ENCODE measurements at places on chromosomes 7 and 10.

- no peak for DNase-seq
Observed at GRCh38 chr7:151682831-151683614, 163.3 kb upstream of the RHEB start.

GRCh38 chr10:92381543-92381954 lies 90.6 kb downstream of the MARCHF5 start:
- no peak for DNase-seq

GRCh38 chr10:8910314-8910713 lies 855.8 kb downstream of the GATA3 start:
- DNase-seq = no peak

DNA sequence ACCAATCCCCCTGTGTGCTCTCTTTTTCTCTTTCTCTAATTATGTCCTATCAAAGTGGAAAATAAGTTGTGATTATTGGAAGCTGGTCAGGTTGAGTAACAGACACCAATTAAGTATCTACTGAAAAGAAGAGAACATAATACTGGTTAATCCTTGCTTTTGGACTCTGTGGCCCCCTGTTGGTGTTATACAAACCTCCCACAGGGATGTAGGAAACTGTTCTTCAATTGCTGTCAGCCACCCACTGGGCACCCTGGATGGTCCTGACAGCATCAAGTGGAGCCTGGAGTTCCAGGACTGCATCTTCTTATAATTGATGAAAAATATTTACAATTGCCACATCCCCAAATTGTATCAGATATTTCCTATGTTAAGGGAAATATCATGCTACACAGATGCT lies 939.7 kb downstream of the KCNMA1 start:
- DNase-seq = no peak

- no peak for DNase-seq
Observed at GRCh38 chr7:113004726-113005454, 81.7 kb downstream of the GPR85 start.

DNA sequence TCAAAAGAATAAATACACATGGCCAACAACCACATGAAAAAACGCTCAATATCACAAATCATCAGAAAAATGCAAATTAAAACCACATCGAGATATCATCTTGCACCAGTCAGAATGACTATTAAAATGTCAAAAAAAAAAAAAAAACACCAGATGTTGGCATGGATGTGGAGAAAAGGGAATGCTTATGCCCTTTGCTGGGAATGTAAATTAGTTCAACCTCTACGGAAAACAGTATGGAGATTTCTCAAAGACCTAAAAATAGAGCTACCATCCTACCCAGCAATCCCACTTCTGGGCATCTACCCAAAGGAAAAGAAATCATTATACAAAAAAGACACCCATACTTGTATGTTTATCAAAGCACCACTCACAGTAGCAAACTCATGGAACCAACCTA lies 45.0 kb upstream of the DIP2C start:
- DNase-seq = no peak

DNA sequence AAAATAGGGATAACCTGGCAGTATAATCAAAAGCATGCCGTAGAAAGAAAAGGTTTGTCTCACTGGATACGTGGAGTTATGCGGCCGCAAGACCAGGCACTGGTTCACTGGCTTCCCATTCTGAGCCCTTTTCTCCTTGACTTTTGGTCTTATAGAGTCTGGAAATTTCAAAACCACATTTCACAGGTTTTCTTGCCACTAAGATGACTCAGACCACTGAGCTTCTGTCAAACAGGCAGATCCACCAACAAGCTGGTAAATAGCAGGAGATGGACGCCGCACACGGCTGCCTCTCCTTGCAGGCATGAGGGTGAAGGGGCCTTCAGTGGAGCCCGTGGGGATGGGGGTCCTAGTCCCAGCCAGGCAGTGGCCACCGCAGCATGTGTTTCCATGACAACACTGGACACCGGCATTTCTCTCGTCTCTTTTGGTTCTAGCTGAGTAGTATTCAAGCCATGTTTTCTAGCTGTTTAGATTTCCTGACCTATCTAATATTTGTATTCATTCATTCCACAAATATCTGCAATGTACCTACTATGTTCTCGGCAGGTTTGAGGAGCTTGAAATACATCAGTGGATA lies 55.5 kb downstream of the KLF6 start:
- no peak for DNase-seq

DNA sequence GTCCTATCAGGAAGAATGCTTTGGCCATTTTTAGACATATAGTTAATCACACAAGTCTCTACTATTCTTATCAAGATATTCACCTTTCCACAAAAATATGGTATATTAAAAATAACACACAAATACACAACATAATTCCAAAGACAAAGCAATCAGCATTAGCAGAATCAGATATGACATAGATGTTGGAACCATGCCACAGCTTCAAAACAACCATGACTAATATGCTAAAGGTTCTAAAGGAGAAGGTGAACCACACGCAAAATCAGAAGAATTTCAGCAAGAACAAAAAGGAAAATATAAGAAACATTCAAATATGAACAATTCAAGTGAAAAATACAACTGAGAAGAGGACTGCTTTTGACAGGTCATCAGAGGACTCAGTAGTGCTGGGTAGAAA lies 670.2 kb upstream of the SORCS1 start:
- no peak for DNase-seq

DNA sequence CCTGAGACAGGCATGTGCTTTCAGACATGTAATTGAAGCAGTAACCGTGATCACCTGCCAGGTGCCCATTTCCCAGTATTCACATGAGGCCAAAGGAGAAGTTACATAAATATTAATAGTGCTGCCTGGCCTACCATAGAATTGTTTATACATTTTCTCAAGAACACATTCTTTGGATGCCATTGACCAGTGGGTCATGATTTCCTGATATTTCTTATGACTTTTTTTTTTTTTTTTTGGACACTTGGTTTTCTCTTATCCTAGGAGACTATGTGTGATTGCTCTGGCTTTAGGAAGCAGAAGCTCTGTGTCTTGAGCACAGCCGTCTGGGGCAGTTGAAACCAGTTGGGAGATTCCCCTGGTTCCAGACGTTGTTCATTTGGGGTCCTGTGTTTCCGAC lies 143.9 kb upstream of the NPS start:
- DNase-seq = no peak

GRCh38 chr7:2433713-2434550 lies 30.5 kb downstream of the CHST12 start:
- DNase-seq = no peak

GRCh38 chr7:158847451-158847866 lies 8.9 kb upstream of the DYNC2I1 start:
- no peak for DNase-seq

DNA sequence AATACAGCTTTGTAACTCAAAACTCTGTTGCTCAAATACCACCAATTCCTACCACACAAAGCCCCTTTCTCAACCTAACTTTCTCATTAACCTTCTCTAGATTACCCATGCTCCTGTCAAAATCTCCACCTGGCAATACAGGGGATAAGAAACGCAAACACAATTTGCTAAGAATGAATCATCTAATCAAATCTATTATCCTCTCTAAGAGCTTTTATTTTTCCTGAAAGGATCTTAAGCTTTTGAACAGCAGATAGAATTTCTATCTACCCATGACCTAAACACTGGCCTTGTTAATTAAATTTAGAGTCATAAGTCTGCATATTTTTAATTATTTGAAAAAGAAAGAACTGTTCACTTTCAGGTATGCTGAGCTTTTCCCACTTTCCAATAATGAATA lies 98.3 kb downstream of the HBP1 start:
- DNase-seq = no peak

- DNase-seq = no peak
Observed at GRCh38 chr7:142883571-142884285, 1.8 kb downstream of the TRPV6 start.

GRCh38 chr7:132941428-132941827 lies 140.5 kb downstream of the CHCHD3 start:
- DNase-seq = no peak

DNA sequence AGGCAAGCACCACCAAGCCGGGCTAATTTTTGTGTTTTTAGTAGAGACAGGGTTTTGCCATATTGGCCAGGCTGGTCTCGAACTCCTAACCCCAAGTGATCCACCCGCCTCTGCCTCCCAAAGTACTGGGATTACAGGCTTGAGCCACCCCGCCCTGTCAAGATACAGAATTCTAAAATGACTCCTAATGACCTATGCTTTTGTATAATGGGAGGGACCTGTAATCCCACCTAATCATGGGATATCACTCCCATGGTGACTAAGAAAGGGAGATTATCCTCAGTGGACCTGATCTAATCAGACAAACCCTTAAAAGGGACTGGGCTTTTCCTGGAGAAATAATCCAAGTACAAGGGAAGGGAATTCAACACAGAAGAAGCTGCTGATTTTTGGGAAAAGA lies 28.8 kb downstream of the SAMD8 start:
- no peak for DNase-seq

DNA sequence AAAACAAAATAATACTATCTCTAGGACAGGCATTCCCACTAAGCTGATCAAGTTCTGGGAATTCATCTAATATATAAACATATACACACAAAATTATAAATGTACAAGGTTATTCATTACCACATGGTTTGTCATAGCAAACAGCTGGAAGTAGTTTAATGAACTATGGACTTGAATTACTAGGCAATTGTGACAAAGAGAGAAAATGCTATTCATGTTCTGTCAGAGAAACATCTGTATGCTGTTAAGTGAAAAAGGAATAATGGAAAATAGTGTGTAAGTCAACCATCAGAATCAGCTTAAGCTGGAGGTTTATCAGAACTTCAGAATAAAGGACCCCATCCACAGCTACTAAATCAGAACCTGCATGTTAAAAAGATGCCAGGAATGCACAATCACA lies 2.8 kb downstream of the ZNF248 start:
- DNase-seq = no peak

- peak; percentile 8 for DNase-seq
Observed at GRCh38 chr10:4514445-4515108, 311.4 kb upstream of the AKR1E2 start.

- DNase-seq = no peak
Observed at GRCh38 chr7:119408596-119408995, 864.4 kb upstream of the KCND2 start.

DNA sequence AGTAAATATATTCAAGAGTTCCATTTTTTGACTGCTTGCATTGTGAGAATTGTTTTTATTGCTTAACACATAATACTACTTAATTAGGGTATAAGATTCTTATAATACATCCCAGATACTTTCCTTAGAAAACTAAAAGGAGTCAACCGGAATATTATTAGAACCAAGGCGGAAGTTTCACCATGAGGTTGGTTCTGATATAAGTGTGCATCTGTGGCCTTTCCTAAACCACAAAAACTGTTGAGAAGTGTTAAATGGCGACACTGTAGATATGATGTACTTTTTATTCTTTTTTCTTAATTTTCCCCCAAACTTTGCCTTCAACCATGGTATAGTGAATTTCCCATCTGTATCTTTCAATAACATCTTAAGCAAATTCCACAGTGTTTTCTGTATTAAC lies 32.3 kb upstream of the INHBA start:
- no peak for DNase-seq

- DNase-seq = no peak
Observed at GRCh38 chr10:132375795-132376297, 21.2 kb upstream of the PWWP2B start.

DNA sequence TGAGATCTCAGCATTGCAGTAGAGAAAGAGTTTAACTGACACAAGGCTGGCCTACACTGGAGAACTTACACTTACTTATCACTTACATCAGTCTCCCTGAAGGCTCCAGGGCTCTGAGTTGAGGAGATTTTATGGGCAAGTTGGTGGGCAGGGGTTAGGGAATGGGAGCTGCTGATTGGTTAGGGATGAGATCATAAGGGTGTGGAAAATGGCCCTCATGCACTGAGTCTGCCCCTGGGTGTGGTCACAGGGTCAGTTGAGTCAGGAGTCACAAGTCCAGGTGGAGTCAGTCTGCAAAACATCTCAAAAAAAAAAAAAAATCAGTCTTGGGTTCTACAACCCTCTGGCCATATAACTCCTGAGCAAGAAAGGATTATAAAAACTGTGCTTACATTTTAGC lies 60.5 kb downstream of the PPP1R17 start:
- DNase-seq = no peak

DNA sequence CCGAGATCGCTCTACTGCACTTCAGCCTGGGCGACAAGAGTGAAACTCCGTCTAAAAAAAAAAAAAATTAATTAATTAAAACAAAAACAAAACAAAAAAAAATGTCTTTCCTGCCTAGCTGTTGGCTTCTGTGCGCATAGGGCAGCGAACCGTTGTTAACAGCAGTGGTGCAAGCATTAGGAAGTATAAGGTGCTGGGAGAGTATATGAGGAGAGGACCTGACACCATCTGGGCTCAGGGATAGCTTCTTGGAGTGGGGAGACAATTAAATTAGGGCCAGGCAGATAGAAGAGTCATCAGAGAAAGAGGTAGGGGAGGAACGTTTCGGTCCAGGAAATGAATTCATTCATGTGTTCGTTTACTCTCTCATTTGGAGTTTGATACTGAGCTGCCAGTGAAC lies 46.2 kb upstream of the EZH2 start:
- no peak for DNase-seq

- no peak for DNase-seq
Observed at GRCh38 chr10:94858005-94858404, 80.5 kb upstream of the CYP2C9 start.

GRCh38 chr10:109737009-109737408 lies 186.3 kb downstream of the XPNPEP1 start:
- no peak for DNase-seq

GRCh38 chr7:143013893-143014292 lies 13.0 kb downstream of the OR9A2 start:
- DNase-seq = no peak

GRCh38 chr10:93245147-93245546 lies 171.5 kb downstream of the CYP26A1 start:
- DNase-seq = no peak

- no peak for DNase-seq
Observed at GRCh38 chr7:23350466-23350865, 51.3 kb downstream of the MALSU1 start.

DNA sequence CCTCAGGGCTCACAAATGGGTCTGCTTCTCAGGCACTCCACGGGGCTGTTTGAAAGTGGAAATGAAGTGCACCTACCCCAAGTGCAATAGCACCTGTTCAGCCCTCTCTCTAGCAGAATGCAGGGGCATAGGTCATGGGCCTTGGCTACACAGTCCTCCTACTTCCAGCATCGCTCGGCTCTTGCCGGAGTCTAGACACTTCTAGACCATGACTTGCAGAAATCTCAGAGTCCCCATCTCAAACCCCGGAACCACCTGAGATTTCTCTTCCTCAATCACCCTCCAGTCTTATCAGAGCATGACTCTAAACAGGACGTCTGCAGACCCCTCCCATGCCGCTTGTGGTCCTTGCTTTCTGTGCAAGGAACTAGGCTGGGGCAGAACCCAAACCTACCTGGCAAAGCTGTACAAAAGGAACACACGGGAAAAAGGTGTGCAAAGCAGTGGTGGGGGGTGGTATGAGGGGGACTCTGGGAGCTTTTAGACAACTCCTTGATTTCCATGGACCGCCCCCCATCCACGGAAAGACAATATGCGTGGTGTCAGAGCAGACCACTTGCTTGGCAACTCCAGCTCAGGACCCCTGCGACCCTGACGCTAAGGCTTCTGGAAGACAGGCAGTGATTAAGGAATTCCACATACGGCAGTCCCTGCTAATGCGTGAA lies 13.8 kb downstream of the TMEM273 start:
- no peak for DNase-seq

- no peak for DNase-seq
Observed at GRCh38 chr10:5844345-5845055, 31.3 kb upstream of the GDI2 start.

- DNase-seq = no peak
Observed at GRCh38 chr7:38673795-38674194, 42.6 kb upstream of the AMPH start.
